Left hindlimb (tissue), 1 donor: ENCODE measurements at places on chromosomes 11 and 22.

DNA sequence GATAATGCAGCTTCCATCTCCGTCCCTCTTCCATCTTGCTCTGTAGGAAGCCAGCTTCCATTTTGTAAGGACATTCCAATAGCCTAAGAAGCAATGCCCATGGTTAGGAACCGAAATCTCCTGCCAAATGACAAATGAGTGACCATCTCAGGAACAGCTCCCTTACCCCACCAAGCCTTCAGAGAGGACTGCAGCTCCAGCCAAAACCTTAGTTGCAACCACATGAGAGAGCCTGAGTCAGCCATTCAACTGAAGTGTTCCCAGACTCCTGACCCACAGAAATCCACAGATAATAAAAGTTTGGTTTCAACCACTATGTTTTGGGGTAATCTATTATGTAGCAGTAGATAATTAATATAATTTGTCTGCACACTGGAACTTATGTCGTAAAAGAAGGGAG lies 51.7 kb upstream of the LDLRAD3 start:
- no peak for DNase-seq

DNA sequence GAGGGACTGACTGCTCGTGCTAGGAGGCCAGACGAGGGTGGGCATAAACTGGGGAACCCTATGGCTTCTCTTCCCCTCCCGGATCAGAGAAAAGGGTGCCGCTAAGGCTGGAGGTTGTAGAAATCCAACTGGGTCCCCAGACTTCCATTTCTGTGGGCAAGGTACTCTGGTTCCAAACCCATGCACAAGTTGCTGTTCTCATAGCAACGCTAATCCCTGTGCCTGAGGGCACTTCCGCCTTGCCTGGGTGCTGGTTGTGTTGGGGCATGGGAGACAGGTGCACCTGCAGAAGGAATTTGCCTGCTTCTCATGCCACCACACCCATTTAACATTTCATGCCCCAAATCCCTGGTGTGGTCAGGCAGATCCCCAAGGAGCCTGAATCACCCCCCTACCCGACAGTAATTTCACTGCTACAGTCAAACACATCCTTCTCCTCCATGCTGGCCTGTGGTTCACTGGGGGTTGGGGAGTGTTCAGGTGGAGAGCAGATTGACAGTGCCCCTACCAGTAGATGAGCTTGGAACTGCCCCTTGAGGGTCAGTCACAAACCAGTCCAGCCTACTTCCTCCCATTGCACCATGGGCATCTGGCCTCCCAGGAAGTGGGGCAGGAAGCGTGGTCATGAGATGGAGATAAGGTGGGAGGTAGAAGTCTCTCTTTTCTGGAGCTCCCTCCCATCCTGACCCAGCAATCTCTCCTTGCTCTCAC lies 1.2 kb downstream of the C2CD2L start:
- DNase-seq: no peak

GRCh38 chr11:119317592-119318239 lies 786 bp upstream of the MCAM start:
- DNase-seq: no peak

GRCh38 chr11:15525582-15525981 lies 410.9 kb downstream of the INSC start:
- DNase-seq: no peak

- no peak for DNase-seq
Measured at GRCh38 chr11:74256378-74257133, 54.9 kb downstream of the P4HA3 start.

DNA sequence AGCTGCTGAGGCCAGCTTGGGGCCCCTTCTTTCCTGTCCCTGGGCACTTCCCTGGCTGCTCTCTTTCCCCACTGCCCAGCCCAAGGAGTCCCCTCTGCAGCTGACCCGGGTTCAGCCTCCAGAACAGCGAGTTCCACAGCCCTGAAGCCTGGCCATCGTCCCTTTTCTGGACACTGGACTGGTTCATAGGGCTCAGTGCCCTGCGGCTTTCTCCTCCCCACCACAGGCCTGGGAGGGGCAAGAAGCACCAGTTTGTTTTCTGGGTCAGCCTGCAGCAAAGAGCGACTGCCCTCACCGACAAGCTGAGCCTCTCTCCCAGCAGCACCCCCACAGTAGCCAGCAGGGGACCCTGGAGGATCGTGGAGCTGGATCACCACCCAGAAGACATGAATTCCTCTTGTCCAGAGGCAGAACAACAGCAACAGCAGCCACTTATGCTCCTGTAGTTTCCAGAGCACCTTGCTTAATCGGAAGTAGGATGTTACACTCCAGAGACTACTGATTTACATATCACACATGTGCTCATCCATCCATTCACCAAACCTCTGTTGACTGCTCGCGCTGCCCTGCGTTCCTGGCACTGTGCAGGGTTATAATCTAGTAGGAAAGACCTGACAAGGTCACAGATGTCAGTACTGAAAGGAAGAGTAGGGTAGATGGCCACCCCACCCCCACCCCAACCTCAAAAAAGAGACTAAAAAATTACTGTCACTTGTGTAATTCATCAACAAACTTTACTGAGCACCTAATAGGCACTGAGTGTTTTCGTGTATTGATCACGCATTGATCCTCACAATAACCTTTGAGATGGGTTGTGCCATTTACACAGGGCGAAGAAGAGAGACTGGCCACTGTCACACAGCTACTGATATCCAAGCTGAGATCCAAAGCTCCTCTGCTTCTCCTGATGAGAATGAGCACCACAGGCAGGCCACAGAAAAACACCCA lies 13.0 kb upstream of the CXCR5 start:
- DNase-seq: peak; percentile 70

- DNase-seq: peak; percentile 56
Measured at GRCh38 chr11:64608046-64608445, 17.0 kb downstream of the SLC22A12 start.

GRCh38 chr11:21072558-21072957 lies 403.2 kb downstream of the NELL1 start:
- no peak for DNase-seq

- no peak for DNase-seq
Measured at GRCh38 chr22:48370508-48371325, 1457.0 kb downstream of the BRD1 start.

DNA sequence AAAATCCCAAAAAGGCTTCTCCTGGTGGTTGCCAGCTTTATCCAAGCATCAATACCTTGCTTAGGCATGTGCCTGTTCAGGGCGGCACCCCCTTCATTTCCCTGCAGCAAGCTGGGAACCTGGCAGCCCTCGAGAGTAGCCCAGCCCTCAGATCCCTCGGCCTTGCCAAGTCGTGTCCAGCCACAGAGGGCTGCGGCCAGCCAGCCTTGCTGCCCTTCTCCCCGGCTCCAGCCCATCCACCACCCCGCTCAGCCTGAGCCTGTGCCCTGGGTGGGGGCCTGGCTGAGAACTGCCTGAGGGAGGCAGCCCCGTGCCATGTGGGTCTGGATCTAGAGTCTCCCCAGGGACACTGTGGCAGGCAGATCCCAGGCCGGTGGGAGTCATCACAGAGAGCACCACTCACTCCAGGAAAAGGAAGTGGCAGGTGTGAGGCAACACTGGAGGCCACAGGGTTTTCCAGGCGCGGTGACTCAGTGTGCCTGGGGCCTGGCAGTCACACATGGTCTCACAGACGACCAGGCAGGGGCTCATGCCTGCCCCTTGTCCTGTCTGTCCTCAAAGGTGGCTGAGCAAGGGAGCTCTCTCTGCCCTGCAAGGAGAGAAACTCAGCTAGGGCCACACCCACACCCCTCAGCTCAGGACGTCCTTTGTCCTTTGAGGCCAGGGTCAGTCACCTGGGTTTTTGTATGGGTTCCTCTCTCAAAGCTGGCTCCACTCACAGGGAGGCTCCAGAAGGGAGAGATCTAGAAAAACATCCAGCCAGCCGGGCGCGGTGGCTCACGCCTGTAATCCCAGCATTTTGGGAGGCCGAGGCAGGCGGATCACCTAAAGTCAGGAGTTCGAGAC lies 12.2 kb upstream of the CDC42BPG start:
- no peak for DNase-seq

- DNase-seq: peak; percentile 59
Measured at GRCh38 chr22:26360169-26360885, 68.7 kb upstream of the ASPHD2 start.

DNA sequence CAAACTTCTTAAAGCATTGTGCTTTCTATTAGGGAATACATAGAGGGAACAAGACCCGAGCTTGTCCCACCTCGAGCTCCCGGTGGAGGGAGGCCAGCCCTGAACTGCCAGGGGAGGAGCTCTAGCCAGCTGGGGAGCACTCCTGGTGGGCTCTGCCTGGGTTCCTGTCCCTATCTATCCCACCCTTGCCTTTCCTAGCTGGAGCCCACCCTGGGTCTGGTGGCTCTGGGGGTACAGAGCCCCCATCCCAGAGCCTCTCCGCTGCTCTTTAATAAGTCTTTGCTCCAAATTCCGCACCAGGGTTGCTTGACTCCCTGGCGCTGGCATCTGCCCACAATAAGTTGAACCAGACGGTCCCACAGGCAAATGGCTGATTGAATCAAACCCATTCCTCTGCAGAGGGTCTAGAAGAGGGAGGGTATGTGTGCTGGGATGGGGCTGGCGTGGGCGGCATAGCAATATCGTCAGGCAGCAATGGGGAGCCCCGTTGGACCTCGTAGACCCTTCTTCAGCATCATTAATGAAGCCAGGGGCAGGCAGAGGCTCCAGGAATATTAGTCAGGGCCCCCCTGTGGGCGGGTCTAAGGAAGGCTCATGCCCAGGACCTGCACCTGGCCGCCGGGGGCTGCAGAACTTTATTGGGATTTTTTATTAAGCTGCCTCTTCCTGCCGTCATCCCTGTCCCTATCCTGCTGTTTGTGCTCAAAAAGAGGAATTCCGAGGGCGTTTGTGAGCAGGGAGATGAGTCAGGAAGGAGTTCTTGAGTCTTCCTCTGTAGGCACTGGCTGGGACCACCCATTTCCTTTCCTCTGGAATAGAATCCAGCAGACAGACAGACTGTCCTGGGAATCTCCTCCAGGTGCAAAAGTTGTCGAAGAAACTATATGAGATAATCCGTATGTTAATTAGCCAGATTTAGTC lies 38.5 kb upstream of the RIC3 start:
- DNase-seq: no peak

DNA sequence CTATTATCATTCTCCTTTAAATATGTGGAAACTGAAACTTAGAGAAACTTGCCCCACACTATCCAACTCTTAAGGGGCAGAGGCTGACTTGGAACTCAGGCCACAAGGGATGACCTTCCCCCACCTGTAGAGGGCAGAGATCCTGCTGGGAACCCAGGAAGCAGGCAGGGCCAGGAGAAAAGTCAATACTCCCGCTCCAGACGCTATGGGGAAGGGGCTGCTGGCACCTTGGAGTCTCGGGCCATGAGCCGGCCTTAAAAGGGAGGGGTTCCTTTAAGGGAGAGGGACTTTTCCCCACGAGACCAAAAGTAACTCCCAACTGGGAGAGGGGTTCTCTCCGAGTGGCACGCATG lies 620 bp upstream of the ANO5 start:
- DNase-seq: no peak

DNA sequence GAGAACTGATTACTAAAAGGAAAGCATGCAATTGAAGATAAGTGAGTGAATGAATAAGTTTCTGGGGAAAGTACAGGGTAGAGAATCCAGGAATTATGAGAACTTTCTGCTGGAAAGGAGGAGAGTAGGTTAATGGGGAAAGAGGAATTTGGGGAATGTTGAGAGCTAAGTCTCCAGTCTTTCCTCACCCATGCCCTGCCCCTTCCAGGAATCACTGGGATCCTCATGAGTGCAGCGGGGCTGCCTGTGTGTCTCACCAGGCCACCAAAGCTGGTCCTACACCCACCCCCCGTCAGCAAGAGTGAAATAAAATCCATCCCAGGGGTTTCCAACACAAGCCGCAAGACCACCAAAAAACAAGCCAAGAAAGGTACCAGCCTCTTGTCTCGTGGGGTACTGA lies 17.0 kb downstream of the DTX4 start:
- DNase-seq: no peak

GRCh38 chr11:67032830-67033551 lies 10.1 kb downstream of the SYT12 start:
- no peak for DNase-seq

DNA sequence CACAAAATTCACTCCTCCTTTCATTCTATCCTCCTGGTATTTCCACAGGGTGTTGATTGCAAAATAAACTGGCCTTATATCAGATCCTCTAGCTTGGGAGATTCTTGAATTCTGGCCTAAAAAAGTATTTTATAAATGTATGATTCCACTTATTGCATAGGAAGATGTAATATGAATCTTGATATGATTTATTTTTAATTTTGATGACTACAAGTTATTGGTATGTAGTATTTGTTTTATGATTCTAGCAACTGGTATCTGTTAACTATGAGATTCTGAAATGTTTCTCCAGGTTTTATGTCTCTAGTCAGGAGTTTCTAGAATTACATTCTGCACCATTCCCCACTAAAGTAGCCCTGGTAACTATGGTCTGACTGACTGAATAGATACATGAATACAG lies 373.9 kb upstream of the C11orf87 start:
- DNase-seq: no peak

- no peak for DNase-seq
Measured at GRCh38 chr11:38272376-38272775, 1674.3 kb upstream of the RAG2 start.

- no peak for DNase-seq
Measured at GRCh38 chr22:30872285-30873041, 96.1 kb downstream of the MORC2 start.

DNA sequence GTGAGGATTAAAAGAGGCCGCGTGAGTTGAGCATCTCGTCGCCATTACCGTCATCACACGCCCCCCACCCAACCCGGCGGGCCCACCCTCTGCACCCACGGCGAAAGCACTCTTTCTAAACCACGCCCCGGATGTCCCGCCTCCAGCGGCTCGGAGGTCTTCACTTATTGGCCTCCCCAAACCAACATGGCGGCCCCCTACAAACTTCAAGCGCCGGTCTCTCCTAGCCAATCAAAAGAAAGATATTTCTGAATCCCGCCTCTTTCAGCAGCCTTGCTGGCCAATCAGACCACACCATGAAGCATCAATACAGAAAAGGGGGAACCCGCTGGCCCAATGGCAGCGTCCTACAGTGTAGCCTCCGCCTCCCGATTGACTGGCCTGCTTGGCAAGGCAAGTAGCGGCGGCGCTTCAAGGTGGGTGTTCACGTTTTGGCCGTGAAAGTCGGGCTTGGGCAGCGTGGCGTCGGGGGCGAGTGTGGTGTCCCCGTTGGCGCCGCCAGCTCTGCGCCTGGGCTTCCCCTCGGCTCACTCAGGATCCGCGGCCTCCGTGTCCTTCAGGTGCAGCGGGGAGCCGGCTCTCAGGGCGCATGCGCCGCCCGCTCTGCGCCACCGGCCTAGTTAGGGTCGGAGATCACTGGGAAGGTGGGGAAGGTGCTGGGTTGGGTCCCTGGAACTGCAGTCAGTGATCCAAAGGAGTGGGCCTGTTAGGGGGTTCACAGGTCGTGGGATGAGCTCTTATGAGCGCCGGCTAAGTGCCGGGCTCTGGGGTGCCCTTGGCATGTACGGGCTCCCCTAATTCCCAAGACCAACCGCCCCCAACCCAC lies at the start of gene NDUFS8:
Gene NDUFS8 (plus strand): TSS at position 364 of the 826 bp plus-strand sequence. CDS start 1,471 bp downstream, outside the sequence.
- peak; percentile 98 for DNase-seq

DNA sequence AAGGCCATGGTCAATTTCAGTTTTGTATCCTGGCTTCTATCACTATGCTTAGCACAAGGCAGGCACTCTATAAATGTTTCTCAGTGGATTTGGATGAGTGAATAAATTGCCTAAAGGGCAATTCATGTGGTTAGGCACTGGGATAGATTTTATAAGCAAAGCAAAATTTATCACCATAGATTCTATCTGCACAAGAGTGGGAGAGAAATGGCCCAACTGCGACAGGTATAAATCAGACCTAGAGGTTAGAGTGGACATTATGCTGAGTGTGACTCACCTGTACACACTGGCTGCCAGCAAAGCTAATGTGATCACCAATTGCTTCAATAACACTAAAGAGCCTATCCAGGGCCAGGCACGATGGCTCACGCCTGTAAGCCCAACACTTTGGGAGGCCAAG lies 514.0 kb downstream of the BUD13 start:
- no peak for DNase-seq
